ENCODE measurements at places on chromosomes 6 and 20.

DNA sequence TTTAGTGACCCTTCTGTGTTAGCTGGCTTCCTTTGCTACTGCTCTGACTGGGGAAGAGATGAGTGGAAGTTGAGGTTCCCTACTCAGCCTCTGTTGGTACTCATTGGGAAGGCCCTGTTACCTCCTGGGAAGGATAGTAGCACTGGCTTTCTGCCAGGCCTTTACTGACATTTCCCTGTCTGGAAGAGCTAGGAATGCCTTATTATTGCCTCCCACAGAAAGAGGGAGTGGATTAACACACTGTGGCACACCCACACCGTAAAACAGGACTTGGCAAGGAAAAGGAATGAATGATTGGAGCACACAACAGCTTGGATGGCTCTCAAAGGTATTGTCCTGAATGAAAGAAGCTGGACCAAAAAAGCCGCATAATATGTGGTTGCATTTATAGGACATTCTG lies 12.2 kb downstream of the ZNF831 start:
- no peak for DNase-seq

DNA sequence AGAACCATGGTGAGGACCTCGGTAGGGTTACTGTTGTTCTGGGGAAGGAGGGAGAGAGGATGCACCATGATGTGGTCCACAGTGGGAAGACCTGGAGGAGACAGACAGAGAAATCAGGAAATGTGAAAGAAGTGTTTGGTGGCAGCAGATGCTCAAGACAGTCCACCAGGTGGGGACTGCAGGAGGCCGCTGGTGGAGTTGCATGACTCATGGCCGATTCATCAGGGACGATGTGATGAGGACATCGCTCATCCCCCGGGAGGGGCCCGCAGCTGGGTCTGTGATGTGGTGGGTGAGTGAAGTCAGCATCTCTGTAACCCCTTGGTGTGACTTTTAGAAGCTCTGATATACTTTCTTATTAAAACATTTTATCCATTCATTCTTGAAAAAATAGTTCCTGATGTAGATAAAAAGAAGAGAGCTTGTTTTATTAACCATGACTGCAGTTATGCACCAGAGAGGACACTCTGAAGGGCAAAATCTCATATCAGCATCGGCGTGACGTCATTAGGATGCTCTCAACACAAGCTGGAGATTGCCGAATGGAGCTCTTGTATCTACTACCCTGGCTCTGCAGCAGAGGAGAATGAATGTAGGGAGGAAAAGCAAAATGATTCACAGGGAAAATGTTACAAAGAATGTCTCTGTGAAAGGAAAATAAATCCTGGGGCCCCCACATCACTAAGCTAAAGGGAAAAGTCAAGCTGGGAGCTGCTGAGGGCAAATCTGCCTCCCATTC lies 71.2 kb downstream of the RAMACL start:
- peak; percentile 59 for DNase-seq

DNA sequence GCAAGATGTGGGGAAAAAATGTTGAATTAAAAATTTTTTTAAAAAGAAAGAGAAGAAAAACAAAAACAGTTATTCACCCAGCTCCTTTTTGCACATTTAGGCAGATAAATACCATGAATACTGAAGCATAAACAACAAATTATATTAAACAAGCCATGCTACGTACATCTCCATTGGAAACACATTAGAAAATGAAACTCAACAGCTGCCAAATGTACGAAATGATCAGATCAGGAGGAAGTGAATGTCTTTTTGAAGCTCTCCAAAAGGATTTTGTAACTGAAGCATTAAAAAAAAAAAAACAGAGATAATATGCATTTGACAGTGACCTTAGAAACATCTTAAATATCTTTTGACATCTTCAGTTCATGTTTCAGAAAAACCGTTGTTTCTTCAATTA lies 56.7 kb downstream of the CD83 start:
- no peak for DNase-seq

GRCh38 chr6:117761610-117762009 lies 86.3 kb downstream of the NUS1 start:
- DNase-seq: no peak

- DNase-seq: peak; percentile 47
Measured at GRCh38 chr6:6856538-6857523, 250.9 kb upstream of the RREB1 start.

- DNase-seq: no peak
Measured at GRCh38 chr6:80454661-80455365, 348.3 kb downstream of the BCKDHB start.

GRCh38 chr20:32278199-32278643 lies 770 bp downstream of the KIF3B start:
- DNase-seq: no peak

- no peak for DNase-seq
Measured at GRCh38 chr6:29907637-29908340, 34.5 kb upstream of the HLA-A start.

GRCh38 chr6:157236040-157236725 lies 87.1 kb downstream of the TMEM242 start:
- peak; percentile 33 for DNase-seq

GRCh38 chr6:122248001-122248669 lies 151.3 kb upstream of the HSF2 start:
- DNase-seq: no peak

GRCh38 chr6:168979254-168979653 lies 274.4 kb downstream of the THBS2 start:
- no peak for DNase-seq

GRCh38 chr6:108350528-108350927 lies 55.7 kb downstream of the AFG1L start:
- DNase-seq: no peak

- DNase-seq: no peak
Measured at GRCh38 chr20:7411075-7411474, 529.2 kb downstream of the HAO1 start.

DNA sequence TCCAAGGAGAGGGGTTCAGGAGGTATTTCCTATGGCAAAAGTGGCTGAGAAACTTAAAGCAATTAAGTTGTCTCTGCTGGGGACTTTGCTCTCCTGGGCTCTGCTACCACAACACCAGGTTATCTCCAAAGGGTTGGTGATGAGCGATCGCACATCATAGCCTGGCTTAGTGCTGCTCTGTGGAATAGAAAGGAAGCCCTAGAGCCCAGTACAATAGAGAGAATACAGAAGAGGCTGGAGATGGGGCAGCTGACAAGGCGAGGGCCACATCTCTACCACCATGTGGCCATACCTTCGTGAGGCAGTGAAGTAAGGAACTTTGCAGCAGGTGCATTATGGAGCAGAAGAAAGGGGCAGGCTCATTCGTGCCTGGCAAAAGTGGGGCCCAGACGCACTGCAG lies 8.6 kb upstream of the TMC2 start:
- DNase-seq: no peak

DNA sequence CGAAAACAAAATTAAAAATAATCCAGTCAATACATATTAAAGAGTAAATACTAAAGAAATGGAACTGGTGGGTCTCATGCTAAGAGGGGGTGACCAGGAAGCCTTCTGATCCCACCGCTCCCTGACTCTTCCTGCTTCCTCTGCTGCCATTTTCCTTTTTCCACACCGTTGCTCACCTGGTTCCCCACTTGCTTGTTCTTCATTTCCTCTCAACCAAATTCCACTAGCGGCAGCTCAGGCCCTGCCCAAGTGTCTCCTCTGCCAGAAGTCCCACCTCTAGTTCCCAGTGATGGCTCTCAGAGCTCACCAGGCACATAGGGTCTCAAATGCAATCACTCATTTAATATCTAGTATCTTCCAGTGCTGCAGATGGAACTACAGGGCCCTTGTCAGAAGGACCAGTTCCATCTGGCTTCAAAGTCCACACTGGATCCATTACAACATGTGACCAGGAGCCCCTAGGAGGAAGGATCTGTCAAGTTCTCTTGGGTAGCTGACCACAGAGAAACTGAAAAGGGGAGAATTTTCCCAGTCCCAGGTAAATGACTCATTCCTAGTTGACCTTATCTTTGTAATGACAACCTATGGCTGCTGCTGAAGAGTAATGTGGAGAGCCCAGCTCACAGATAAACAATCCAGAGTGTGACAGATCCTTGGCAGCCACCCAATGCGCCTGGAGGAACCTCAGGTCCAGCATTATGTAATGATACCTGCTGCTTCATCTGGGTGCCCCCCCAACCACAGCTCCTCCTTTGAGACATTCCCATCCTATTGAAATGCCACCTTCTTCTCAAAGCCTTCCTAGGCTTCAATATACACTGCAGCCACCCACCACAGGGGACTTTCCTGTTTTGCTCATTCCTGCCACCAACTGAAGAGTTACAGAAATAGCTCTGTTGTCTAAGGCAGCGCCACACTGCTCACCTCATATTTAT lies 38.2 kb downstream of the ELMO2 start:
- no peak for DNase-seq

DNA sequence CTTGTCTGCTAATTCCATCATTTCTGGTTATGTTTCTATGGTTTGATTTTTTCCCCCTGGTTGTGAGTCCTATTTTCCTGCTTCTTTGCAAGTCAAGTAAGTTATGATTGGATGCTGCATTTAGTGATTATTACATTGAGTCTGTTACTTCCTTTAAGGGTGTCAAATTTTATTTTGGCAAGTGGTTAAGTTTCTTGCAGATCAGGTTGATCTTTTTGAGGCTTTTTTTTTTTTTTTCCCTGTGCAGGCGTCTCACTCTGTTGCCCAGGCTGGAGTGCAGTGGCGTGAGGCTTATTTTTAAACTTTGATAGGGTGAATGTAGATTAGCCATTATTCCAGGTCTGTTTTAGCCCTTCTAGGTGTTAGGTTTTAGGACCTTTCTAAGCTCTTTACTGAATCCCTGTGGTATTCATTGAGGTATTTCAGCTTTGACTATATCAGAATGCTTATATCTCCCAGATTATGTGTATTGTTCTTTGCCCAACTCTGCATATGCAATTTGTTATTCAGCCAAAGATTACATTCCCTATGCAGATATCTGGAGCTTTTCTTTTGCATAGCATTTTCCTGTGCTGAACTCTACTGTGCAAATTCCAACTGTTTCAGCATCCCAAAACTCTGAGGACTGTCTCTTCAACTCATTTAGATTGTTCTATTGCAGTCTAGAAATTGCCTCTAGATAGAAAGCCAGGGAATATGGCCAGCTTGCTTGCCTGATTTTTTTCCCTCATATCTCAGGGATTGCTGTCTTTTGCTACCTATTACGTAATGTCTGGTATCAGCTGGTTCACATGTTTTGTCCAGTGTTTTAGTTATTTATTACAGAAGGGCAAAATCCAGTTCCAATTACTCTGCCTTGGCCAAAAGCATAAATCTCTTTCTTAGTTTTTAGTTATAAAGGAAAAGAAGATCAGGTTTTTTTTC lies 113.3 kb downstream of the AFG1L start:
- no peak for DNase-seq

GRCh38 chr6:43667245-43668150 lies 20.1 kb downstream of the MRPS18A start:
- DNase-seq: peak; percentile 77

DNA sequence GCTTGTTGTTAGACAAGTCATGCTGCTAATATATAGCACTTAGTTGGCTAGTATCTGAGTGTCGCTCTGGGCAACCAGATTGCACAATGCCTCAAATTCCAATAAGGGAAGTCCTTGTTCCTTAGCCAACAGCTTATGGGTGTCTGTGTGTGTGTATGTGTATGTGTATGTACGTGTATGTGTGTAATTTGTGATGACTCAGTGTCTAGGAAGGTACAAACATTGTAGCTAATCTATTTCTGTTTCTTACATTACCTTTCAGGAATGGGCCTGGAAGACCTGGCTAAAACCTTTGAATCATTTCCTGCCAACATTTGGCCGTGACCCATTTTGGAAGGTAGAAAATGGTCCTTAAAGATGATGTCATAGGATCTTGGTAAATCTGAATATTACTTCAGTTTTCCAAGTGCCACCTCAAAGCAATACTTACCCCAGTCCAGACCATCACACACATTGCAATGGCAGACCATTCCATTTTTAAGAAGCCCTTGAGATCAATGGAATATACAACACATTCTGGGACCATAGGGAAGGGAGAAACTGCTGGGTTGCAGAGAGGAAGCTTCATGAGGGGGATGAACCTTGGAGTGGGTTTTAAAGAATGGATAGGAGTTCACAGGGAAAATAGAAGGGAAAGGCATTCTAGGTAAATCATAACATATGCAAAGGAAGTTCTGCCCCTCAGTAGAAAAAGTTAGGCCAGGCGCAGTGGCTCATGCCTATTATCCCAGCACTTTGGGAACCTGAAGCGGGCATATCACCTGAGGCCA lies 25.1 kb downstream of the NEDD9 start:
- no peak for DNase-seq

GRCh38 chr6:108543175-108543940 lies 17.4 kb upstream of the FOXO3 start:
- DNase-seq: no peak

DNA sequence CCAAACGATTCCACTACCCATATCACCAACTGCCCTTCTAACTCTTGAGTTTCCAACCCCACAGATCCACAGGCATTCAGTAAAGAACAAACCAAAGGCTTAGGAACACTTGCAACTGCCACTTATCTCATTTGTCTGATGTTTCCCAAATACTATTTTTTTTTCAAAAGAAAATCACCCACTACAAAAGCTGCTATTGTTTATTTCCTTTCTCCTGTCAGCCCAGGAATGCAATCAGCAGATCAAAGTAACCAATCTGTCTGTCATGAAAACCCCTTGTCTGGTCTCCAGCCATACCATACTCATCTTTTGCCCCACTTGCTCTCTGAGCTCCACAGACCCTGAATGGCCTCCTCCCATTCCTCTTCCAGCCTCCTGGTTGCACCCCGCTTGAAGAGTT lies 8.8 kb upstream of the CST8 start:
- DNase-seq: no peak

GRCh38 chr6:30344868-30345671 lies at the start of gene RPP21:
Gene RPP21 (plus strand): TSS chr6:30345156. CDS start chr6:30345172, 16 bp downstream.
- peak; percentile 87 for DNase-seq

- DNase-seq: no peak
Measured at GRCh38 chr20:20461551-20461950, 93.6 kb downstream of the INSM1 start.

Data from activated CD8-positive, alpha-beta memory T cell treated with anti-CD3 and anti-CD28 coated beads, Interleukin-2, amount 50 U/mL, for 4 hours (primary cell).